Activated naive CD4-positive, alpha-beta T cell treated with anti-CD3 and anti-CD28 coated beads, Interleukin-2, amount 10 ng/mL, durations not matched to agents 7 days and 5 days (primary cell): ENCODE measurements at places on chromosomes 1 and 21.
A peak's percentile ranks its signal among the peaks of the same experiment; 100 is the strongest.

- H3K4me1 ChIP-seq = peaks cover 18% of the 10 kb centered on the region
- no peak overlapping the region for H3K27ac ChIP-seq
- peaks cover 93% of the 10 kb centered on the region for H3K27me3 ChIP-seq
- no peak for DNase-seq
Observed at GRCh38 chr21:33018707-33019465, 6.8 kb upstream of the OLIG2 start.

- DNase-seq = no peak
- H3K4me1 ChIP-seq = no peaks in the 10 kb centered on the region
- H3K4me3 ChIP-seq = no peak overlapping the region
Observed at GRCh38 chr1:175309996-175310395, 117.4 kb upstream of the KIAA0040 start.

DNA sequence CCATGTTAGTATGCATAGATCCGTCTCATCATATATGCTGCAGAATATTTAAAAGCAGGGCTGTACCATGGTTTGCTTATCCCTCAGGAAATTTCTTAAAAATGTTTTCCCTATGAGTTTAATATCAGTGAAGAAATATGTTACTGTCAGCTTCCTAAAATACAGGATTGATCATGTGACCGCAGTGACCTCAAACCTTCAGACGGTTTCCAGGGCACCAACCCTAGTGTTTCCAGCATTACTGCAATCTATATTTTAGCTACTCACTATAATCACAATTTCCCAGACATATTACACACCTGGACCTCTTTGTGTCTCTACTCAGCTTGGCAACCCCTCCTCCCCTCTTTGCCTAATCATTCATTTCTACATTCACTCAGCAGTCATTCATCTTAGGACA is 7.7 kb upstream of the SDHB start:
- peaks cover 1% of the 10 kb centered on the region for H3K36me3 ChIP-seq
- peaks cover 31% of the 10 kb centered on the region for H3K27me3 ChIP-seq
- peaks cover 7% of the 10 kb centered on the region for H3K4me1 ChIP-seq
- no peak for DNase-seq
- no peak overlapping the region for H3K4me3 ChIP-seq

- peak overlapping the region; percentile 13 for H3K27ac ChIP-seq
- no peak overlapping the region for H3K4me3 ChIP-seq
- DNase-seq = no peak
- H3K36me3 ChIP-seq = peaks cover 1% of the 10 kb centered on the region
Observed at GRCh38 chr1:110214454-110215404, 4.6 kb downstream of the KCNC4 start.

- DNase-seq = no peak
- H3K27me3 ChIP-seq = no peaks in the 10 kb centered on the region
- no peak overlapping the region for H3K4me3 ChIP-seq
Observed at GRCh38 chr1:63126104-63126503, 196.3 kb upstream of the FOXD3 start.
